ENCODE measurements at places on chromosomes 6 and 20.

GRCh38 chr20:34558320-34559218 is at the start of gene MAP1LC3A:
Gene MAP1LC3A (plus strand): TSS chr20:34558718. CDS start chr20:34558869, 151 bp downstream.
- peak within 1 kb of the TSS; percentile 84 for H3K4me3 ChIP-seq
- H3K27ac ChIP-seq: no peak within 1 kb of the TSS
- H3K36me3 ChIP-seq: peaks cover 31% of the 10 kb centered on the region
- H3K4me1 ChIP-seq: peaks cover 20% of the 10 kb centered on the region
- peak; percentile 97 for DNase-seq
- no peaks in the 10 kb centered on the region for H3K27me3 ChIP-seq

DNA sequence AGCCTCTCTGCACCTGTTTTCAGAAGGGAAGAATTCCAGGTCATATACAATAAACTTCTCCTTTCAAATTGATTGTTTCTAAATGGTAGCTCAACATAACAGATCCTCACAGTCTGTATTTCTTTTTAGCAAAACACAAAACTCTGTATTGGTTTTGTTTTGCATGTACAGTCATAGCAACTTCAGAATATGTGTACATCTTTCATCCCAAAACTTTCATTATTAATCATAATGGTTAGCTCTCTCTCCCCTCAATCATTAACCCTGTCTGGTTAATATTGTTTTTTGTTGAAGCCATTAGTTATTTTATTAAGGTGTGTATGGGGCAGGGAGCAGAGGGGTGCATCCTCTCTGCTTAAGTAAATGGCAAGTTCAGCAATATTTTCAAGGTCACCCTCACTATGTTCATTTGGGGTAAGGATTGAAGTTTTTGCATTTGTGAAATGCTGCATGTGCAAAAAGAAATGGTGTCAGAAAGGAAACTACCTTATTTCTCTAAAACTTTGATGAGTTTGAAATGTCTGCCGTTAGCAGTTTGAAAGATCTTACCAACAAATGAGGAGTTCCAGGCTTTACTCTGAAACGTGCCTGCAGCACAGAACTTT is 136.8 kb upstream of the BTBD3 start:
- no peak for DNase-seq
- H3K36me3 ChIP-seq: no peaks in the 10 kb centered on the region
- H3K4me3 ChIP-seq: no peak overlapping the region
- no peaks in the 10 kb centered on the region for H3K27me3 ChIP-seq
- peaks cover 3% of the 10 kb centered on the region for H3K4me1 ChIP-seq

- H3K4me3 ChIP-seq: no peak overlapping the region
- H3K27ac ChIP-seq: no peak overlapping the region
- no peaks in the 10 kb centered on the region for H3K36me3 ChIP-seq
- H3K4me1 ChIP-seq: no peaks in the 10 kb centered on the region
- H3K27me3 ChIP-seq: no peaks in the 10 kb centered on the region
Observed at GRCh38 chr6:155472886-155473285, 17.2 kb upstream of the NOX3 start.

DNA sequence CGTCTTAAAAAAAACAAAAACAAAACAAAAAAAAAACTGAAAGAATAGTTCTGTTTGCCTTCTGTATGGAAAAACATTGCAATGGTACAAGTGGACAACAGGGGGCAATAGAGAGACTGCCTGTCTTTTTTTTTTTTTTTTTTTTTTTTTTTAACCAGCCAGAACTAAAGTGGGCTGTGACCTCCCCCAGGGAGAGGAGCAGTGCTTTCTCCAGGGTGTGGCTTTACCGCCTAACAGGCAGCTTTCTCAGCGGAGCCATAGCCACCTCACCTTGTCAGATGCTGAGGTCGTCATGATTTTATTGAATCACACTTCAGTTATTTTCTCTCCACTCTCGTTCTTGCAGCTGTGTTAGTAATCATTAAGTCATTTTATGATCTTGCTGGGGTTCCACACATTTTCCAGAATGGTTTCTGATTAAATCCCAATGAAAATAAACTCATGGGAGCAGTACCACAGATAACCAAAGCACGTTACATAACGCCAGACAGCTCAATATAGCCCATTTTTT is 78.4 kb downstream of the GMPR start:
- no peaks in the 10 kb centered on the region for H3K36me3 ChIP-seq
- peak; percentile 68 for DNase-seq
- no peak overlapping the region for H3K4me3 ChIP-seq
- no peak overlapping the region for H3K27ac ChIP-seq
- peaks cover 20% of the 10 kb centered on the region for H3K4me1 ChIP-seq
- H3K27me3 ChIP-seq: no peaks in the 10 kb centered on the region

DNA sequence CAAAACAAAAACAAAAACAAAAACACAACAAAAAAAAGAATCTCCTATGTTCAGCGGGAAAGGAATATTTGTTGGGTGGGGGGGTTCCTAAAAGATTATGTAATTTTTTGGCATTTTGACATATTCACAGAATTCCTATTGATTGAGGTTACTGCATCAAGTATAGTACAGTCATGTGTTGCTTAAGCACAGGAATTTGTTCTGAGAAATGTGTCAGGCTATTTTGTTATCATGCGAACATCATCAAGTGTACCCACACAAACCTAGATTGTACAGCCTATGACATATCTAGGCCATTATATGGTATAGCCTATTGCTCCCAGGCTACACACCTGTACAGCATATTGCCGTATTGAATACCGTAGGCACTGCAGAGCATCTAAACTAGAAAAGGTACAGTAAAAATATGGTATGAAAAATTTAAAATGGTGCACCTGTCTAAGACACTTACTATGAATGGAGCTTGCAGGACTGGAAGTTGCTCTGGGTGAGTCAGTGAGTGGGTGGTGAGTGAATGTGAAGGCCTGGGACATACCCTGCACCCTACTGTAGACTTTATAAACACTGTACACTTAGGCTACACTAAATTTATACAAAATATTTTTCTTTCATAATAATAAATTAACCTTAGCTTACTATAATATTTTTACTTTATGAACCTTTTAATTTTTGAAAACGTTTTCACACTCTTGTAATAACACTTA is 110.6 kb downstream of the CDKAL1 start:
- no peak for DNase-seq
- no peak overlapping the region for H3K4me3 ChIP-seq
- no peaks in the 10 kb centered on the region for H3K36me3 ChIP-seq
- peaks cover 3% of the 10 kb centered on the region for H3K4me1 ChIP-seq
- H3K27ac ChIP-seq: no peak overlapping the region
- H3K27me3 ChIP-seq: no peaks in the 10 kb centered on the region

DNA sequence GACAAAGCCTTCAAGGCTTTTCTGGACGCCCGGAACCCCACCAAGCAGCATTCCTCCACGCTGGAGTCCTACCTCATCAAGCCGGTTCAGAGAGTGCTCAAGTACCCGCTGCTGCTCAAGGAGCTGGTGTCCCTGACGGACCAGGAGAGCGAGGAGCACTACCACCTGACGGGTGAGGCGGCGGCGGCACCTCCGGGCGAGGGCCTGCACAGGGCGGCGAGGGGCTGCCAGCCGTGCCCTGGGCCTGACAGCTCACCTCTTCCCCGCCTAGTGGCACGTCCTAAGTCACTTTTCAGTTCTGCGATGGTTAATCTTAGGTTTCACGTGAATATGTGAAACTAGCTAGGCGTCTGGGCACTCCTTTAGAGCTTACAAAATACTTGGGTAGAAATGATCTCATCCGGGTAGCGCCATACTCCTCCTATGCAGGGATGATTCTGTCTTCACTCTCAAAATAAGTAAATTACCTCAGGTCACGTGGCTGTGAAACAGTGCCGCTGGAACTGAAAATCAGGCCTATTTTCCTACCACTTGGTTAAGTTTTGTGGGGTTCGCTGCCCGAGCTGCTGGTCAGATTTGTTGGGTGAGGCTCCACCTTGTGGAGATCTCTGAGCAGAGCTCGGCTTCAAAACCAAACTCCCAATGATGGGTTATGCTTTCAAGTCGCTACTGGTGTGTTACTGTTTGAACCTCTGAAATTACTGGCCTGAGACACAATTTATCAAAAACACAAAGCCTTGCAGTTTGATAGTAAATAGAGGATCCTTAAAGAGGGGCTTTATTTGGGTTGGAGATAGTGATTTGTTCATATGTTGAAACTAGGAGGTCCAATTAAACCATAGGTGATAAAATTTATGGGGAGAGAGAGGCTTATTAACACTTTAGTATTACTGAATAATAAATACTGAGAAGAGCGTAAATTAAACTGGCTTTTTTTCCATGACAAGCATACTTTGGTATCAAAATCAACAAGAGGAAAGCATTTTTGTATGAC is 15.5 kb upstream of the CLDN20 start:
- no peak overlapping the region for H3K27ac ChIP-seq
- H3K36me3 ChIP-seq: peaks cover 4% of the 10 kb centered on the region
- no peaks in the 10 kb centered on the region for H3K27me3 ChIP-seq
- no peak overlapping the region for H3K4me3 ChIP-seq
